ENCODE measurements at places on chromosomes 7 and 10.

GRCh38 chr10:48934672-48935501 lies 4.8 kb downstream of the LRRC18 start:
- no peak for DNase-seq

GRCh38 chr7:70372768-70373515 lies 759.0 kb upstream of the GALNT17 start:
- DNase-seq, result no peak

GRCh38 chr7:102450242-102450641 lies 14.4 kb downstream of the ALKBH4 start:
- no peak for DNase-seq

- no peak for DNase-seq
Measured at GRCh38 chr10:43267811-43268210, 946 bp upstream of the RASGEF1A start.

DNA sequence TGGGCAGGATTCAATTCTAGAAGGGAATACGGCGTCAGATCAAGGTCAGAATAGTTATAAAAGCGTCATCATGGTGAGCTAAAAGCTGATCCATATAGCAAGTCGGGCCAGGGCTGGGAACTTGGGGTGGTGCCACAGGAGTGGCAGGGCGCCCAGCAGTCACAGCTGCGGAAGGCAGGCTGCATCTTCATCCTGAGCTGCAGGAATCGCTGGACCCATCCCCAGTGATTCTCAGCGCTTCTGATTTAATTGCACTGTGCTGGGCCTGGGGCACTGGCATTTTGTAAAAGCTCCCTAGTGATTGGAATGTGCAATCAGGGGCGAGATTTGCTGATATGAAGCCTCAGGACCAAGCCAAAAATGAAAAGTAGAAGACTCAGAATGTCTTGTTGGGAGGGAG lies 135.3 kb downstream of the CTTNBP2 start:
- DNase-seq, result no peak

DNA sequence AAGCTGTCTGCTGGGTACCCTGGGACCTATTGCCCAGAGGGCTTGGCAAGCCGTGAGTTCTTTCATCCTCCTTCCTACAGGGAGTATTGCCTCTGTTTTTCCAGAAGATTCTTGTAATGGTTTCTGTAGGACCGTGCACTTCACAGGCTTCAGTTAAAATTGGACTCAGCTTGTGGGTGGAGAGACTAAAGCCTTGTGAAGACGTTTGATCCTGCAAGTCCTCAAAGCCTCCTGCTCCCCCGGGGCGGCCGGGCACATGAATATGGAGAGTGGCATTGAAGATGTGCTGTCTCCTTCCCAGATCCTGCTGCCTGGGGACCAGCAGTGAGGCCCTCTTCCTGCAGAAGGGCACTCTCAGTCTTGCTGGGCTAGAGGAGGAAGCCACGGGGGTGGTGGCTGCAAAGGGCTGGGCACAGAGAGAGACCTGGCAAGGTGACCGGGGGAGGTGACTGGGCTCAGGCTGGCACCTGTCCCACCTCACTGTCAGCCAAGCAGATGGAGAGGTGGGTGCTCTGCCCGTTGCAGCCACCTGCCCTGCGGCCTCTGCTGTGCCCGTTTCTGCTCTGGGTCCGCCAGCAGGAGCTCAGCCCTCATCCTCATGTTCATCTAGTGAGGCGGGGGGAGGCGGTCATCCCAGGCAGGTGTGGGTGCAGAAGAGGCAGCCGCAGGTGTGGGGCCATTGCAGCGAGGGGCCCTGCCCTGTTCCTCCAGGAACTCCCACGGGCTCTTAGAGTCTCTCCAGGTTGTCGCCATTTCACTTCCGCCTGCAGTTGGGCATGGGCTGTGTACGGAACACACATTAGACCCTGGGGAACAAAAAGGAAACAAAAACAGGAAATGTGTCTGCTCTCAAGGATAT lies 55.7 kb downstream of the TMEM209 start:
- no peak for DNase-seq

- DNase-seq, result no peak
Measured at GRCh38 chr7:32256376-32256775, 186.2 kb upstream of the PDE1C start.

DNA sequence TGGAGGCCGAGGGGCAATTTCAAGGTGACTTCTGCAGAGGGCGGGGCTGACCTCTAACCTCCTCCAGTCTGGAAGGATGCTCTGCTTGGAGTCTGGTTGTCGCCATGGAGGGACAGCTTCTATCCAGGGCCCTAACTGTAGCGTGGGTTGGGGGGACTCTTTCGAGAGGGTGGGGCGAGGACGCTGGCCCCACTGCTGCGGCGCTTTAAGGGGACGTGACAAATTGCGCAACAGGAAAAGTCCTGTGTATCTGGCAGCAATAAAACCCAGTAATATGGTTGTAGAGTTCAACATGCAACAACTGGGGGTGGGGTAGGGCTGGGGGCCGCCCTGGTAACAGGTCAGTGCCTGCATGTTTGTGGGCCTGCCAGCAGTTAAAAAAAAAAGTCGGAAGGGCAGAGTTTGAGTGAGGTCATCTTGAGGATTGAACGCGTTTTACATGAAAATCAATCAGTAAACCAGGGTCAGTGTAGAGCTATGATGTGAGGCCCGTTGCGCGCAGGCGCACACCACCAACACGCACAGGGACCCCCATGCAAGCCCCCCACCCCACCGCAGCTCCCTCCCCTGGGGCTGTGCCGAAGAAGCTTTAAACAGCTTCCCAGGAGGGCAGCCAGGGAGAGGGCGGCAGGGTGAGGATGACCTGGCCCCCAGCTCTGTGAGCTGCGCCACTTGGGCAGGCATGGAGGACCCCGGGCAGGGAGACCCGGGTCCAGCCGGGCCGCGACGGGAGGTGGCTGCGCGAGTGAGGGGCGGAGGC lies 4.3 kb downstream of the SHH start:
- no peak for DNase-seq

- DNase-seq, result no peak
Measured at GRCh38 chr7:111531993-111532392, 30.3 kb downstream of the IMMP2L start.

- no peak for DNase-seq
Measured at GRCh38 chr7:23021596-23021995, 7.7 kb upstream of the HYCC1 start.

GRCh38 chr10:103921750-103922195 lies 3.8 kb upstream of the STN1 start:
- DNase-seq, result no peak

- no peak for DNase-seq
Measured at GRCh38 chr10:60237977-60238758, 151.5 kb downstream of the ANK3 start.
